ENCODE measurements at places on chromosomes 3 and 15.

DNA sequence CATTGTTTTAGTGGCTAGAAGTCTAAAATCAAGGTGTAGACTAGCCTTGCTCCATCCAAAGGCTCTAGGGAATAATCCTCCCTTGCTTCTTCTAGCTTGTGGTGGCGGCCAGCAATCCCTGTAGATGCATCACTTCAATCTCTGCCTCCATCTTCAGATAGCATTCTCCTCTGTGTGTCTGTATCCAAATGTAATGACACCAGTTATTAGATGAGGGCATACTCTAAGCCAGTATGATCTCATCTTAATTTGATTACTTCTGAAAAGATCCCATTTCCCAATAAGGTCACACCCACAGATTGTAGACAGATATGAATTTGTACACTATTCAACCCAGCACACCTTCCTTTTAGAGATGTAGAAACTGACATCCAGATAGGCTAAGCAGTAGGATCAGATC, 334.5 kb upstream of the KCNMB2 start:
- DNase-seq: no peak

GRCh38 chr3:59438492-59438891, 388.7 kb upstream of the CFAP20DC start:
- DNase-seq: no peak

DNA sequence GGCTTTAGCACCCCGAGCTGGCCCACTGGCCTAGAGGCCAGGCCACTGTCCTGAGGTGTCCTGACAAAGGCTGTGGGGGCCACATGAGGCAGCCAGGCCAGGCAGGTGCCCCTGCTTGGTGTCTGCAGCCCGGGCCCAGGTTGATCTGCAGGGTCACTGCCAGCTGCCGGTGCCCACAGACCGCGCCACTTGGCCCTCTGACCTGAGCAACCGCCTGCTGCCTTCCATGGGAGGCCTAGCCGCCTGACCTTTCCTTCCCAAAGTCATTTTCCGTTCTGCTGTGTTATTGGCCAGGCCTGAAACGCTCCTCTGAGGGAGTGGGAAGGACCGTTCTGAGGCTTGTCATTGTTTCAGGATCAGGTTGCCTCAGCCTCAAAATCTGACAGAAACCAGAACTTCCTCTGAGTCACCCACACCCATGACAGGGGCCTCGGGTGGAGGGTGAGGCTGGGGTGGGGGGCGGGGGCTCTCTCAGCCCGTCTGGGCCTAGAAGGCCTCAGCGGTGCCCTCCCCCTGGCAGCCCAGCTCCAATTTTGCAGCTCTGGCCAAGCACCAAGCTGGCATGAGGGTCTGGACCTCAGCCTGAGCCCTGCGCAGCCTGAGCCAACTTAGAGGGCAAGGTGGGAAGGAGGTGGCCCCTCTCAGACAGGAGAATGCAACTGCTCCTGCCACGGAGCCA, 140.7 kb upstream of the MEF2A start:
- no peak for DNase-seq

- DNase-seq: no peak
Observed at GRCh38 chr3:119352863-119353527, 58.8 kb downstream of the ARHGAP31 start.

- DNase-seq: peak; percentile 46
Observed at GRCh38 chr3:118641608-118642007, 393.0 kb downstream of the IGSF11 start.

DNA sequence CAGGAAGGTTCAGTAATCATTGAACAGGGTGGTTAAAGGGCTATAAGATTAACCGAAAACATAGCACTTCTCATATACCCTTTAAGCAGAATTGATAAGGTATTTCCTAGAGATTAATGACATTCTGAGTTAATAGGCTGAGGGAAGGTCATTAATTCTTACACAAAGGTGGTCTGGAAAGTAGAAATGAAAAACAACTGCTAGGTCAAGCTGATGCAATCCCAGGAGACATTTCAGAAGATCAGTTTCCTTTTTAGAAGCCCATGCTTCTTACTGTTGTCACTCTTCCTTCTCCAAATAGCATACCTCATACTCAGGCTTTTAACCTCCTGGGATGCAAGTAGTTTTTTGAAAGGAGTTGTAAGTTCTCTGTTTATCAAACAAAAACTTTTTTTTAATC, 8.8 kb downstream of the FILIP1L start:
- no peak for DNase-seq

DNA sequence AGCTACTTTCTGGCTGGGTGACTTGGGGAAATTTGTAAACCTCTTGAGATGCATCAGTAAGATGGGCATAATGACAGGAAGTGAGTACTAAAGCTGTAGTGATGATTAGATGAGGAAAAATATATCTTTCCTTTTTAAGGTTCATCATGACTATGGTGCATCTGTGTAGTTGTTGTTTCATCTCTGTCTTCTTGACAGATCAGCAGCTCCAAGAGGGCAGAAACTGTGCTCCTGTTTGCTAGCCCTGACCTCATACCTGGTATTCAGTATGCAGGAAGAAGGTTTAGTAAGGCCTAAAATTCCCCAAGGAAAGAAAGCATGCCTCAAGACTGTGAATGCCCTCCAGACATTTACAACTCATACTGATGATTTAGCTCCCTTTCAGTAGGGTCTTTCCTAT, 82.5 kb upstream of the PSMD6 start:
- DNase-seq: no peak

DNA sequence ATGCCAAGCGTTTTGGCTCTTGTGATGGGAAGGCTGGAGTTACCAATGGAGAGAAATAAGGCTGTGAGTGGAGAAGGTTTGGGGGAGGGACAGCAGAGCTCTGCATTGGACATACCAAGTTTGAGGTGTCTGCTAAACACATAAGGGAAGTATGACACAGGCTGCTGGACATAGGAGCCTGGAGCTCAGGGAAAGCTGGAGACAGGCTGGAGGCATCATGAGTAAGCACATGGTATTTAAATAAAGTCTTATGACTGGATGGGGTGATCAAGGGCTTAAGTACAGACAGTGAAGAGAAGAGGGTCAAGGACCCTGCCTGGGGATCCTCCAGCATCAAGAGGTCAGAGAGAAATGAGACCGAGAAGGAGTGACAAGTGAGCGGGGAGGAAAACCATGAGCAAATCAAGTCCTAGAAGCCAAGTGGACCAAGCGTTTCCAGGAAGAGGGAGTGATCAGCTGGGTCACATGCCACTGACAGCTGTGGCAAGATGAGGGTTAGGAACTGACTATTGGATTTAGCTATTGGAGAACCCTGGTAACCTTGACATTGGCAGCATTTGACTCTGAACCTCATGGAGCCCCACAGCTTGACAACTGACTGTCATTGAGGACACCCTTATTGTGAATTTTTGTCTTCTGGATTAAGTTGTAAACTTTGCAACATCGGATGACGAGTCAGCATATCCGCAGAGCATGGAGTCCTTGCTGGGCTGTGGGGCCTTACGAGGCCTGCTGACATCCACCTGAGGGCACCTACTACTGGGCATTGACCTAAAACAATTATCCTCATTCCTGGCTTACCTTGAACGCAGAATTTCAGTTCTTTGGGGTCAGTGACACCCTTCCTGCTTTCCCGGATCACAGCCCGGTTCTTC, 78.7 kb upstream of the ETV5 start:
- DNase-seq: no peak

DNA sequence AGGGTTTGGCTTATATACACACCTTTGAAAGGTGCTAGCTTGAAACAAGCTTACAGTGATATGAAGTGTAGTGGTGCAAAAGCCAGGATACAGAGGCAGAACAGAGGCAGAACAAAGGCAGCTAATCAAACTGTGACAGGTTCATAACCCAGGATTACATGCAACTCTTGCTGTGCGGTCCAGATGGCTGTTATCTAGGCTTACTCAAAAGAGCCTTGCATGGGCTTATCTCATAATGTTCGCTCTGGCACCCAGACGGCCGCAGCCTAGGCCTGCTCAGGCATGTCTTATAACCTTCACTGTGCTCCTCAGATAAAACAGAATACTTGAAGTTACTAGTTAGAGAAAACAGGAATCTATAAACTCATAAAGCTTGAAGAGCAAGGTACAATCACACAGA, 22.8 kb upstream of the NOX5 start:
- no peak for DNase-seq

GRCh38 chr15:80578206-80578595, 116.9 kb upstream of the ABHD17C start:
- no peak for DNase-seq

GRCh38 chr15:52114261-52115055, 1.9 kb upstream of the BCL2L10 start:
- DNase-seq: peak; percentile 24

- DNase-seq: no peak
Observed at GRCh38 chr3:139491027-139491700, 14.8 kb upstream of the RBP2 start.

GRCh38 chr15:75723847-75724660, 11.4 kb upstream of the CSPG4 start:
- no peak for DNase-seq

- no peak for DNase-seq
Observed at GRCh38 chr15:75680007-75680789, 32.5 kb downstream of the CSPG4 start.

- no peak for DNase-seq
Observed at GRCh38 chr3:88031642-88032077, 27.1 kb downstream of the CGGBP1 start.

- no peak for DNase-seq
Observed at GRCh38 chr3:115627180-115628074, 4.1 kb downstream of the GAP43 start.

DNA sequence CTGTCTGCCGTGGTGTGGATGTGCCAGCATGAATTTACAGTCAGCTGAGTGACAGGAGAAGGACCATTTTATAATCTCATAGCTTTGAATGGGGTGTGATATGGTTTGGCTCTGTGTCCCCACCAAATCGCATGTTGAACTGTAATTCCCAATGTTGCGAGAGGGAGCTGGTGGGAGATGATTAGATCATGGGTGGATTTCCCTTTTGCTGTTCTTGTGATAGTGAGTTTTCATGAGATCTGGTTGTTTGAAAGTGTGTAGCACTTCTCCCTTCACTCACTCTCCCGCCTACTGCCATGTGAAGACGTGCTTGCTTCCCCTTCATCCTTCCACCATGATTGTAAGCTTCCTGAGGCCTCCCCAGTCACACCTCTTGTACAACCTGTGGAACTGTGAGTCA, 111.9 kb upstream of the CHD2 start:
- no peak for DNase-seq

- DNase-seq: no peak
Observed at GRCh38 chr3:94896994-94897393, 834.1 kb downstream of the NSUN3 start.

- no peak for DNase-seq
Observed at GRCh38 chr3:54663501-54664011, 264.3 kb downstream of the LRTM1 start.

DNA sequence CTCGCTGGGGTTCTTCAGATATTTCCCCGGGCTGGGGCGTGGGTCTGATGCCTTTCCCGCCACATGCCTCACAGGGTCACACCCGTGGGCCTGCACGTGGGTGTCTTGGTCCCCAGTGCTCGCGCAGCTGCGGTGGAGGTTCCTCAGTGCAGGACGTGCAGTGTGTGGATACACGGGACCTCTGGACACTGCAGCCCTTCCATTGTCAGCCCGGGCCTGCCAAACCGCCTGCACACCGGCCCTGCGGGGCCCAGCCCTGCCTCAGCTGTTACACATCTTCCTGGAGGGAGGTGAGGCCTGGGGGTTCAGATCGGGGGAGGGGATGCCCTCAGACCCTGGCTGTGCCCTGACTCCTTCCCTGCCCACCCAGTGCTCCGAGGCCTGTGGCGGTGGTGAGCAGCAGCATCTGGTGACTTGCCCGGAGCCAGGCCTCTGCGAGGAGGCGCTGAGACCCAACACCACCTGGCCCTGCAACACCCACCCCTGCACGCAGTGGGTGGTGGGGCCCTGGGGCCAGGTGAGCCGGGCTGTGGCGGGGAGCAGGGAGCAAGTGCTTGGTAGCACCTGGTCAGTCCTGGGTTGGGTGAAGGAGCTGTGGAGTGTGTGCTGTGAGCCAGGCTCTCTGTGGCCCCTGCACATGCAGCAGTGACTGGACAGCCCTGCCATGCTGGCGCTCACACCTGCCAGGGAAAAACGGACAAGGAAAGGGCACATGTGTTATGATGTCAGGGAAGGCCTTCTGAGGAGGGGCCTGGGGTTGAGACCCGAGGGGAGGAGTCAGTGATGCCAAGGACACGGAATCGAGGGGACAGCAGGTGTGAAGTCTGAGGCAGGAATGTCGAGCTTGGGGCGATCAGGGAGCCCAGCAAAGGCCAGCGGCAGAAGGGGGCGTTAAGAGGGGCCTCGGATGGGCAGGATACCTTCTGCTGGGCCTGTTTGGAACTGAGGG, 88.9 kb downstream of the TBC1D2B start:
- no peak for DNase-seq

GRCh38 chr3:133475245-133476010, 75.6 kb downstream of the BFSP2 start:
- DNase-seq: no peak

GRCh38 chr3:4153771-4154170, 149.4 kb upstream of the SETMAR start:
- no peak for DNase-seq

DNA sequence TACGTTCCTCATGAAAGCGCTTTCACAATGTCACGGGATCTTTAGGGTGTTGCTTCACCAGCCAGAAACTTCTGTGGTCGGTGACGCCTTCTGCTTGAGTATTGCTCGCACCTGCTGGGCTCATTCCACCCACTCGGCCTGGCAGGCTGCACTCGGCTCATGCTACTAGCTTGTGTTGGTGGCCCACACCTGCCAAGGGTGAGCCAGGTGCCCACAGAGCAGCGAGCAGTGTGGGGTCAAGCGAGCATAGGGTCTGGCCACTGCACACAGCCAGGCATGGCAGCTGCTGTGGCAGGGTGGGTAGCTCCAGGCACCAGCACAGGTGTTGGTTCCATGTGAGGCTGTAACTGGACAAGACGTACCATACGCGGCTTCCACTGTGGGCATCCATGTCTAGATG, 202.9 kb upstream of the CADM2 start:
- DNase-seq: no peak

Data from amygdala (tissue), 56 donors.